ENCODE measurements at places on chromosomes 11 and 22.

- no peaks in the 10 kb centered on the region for H3K4me1 ChIP-seq
- H3K4me3 ChIP-seq: no peak overlapping the region
- H3K27me3 ChIP-seq: no peaks in the 10 kb centered on the region
- no peak for DNase-seq
These were observed 20.1 kb upstream of the SIK2 start for GRCh38 chr11:111582163-111582562.

GRCh38 chr22:47215851-47216250 lies 453.4 kb downstream of the TBC1D22A start:
- H3K27me3 ChIP-seq: peaks cover 6% of the 10 kb centered on the region
- no peak overlapping the region for H3K27ac ChIP-seq
- no peaks in the 10 kb centered on the region for H3K36me3 ChIP-seq
- H3K4me3 ChIP-seq: no peak overlapping the region

GRCh38 chr11:84648471-84648870 lies 978.7 kb downstream of the DLG2 start:
- no peaks in the 10 kb centered on the region for H3K36me3 ChIP-seq
- H3K4me1 ChIP-seq: no peaks in the 10 kb centered on the region
- H3K27ac ChIP-seq: no peak overlapping the region
- no peaks in the 10 kb centered on the region for H3K27me3 ChIP-seq

DNA sequence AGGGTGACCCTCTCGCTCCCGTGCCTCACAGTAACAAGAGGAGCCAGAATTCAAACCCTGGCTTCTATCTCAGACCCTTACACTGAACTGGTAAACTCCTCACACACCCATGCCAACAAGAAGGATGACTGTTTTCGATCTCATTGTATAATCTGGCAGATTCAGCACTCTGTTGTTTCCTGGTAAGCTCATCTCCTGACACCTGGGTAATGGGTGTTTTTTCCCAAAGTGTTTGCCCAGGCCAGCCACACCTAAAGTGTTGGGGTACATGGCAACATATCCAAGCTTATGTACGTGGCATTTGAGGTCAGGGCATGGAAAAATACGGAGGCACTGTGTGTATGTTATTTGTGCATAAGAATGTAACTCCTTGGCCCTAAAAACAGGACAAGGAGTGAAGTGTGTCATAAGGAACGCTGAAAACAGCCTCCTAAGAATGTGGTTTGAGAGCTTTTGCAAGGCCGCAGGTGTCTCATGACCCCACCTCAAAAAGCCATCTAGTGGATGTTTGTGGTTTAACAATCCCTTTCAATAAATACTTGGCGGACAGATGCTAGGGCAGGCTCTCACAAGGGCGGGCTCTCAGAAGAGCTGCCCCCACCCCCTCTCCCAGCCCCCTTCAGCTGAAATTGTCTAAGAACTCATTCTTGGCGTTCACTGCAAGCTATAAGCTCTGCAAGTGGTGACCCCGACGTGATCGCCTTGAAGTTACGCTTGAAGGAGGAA lies at the start of gene MS4A15:
Gene MS4A15, plus strand, starts transcription at position 561 of the 726 bp plus-strand sequence. CDS start 6,867 bp downstream, outside the sequence.
- H3K36me3 ChIP-seq: no peaks in the 10 kb centered on the region
- H3K27ac ChIP-seq: no peak within 1 kb of the TSS
- DNase-seq: no peak
- no peaks in the 10 kb centered on the region for H3K4me1 ChIP-seq
- H3K27me3 ChIP-seq: peaks cover 50% of the 10 kb centered on the region

GRCh38 chr22:17112491-17113042 lies 8.6 kb downstream of the TMEM121B start:
- H3K27me3 ChIP-seq: no peaks in the 10 kb centered on the region
- peaks cover 15% of the 10 kb centered on the region for H3K36me3 ChIP-seq
- peaks cover 4% of the 10 kb centered on the region for H3K4me1 ChIP-seq
- no peak for DNase-seq
- no peak overlapping the region for H3K27ac ChIP-seq
- no peak overlapping the region for H3K4me3 ChIP-seq
